Esophagus mucosa (tissue), 1 donor: ENCODE measurements at places on chromosomes 16 and 17. TPM values are rescaled to one million over a fixed set of nuclear protein-coding genes. Genes with fewer than 3 reads are reported as not detected.

GCGR gene
- total RNA-seq: 0.08 TPM

TEKT5 gene
- not detected for total RNA-seq

- peak; percentile 62 for ATAC-seq
Observed at GRCh38 chr16:69890114-69890891, 60.8 kb upstream of the CLEC18A start.

- ATAC-seq: peak; percentile 29
Observed at GRCh38 chr17:6670999-6671398, 19.4 kb downstream of the C17orf100 start.

DNA sequence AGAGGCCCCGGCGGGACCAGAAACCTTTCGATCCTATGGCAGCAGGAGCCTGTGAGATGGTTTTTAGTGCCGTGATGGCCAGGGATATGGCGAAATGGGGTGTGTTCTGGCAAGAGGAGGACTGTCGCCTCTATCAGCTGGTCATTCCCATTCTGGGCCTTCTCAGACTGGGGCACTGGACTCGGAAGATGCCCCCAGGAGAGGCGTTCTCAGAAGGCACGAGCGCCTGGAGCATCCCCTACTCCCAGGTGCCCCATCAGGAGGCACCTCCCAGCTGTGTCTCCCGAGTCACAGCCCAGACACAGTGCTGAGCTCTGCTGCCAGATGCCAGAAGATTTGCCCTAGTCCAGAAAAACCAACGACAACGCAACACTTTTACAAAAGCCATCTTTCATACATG is 54.6 kb upstream of the ENDOV start:
- ATAC-seq: no peak

DNA sequence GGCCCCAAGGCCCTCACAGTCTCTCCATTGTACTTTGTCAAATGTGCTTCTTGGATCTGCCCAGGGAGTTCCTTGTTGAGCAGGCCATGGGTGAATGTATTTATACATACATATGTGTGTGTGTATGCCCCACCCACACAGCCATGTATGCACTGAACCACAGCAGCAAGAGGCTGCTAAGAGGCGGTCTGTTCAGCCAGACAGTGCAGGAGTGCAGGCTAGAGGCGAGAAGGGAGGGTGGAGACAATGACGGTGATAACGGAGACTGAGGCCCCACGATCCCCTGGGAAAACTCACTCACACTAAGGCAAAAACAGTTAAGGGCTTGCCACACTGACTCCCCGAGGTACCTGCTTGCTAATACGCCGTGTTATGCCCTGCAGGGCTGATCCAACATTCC is 151.0 kb upstream of the CDC42EP4 start:
- ATAC-seq: peak; percentile 19

GRCh38 chr17:78027121-78027520 is 68.6 kb downstream of the TNRC6C start:
- no peak for ATAC-seq

- ATAC-seq: no peak
Observed at GRCh38 chr16:11165349-11165748, 90.7 kb downstream of the SOCS1 start.

GRCh38 chr16:58085584-58086251 is 43.5 kb downstream of the CFAP20 start:
- peak; percentile 25 for ATAC-seq

GRCh38 chr17:75155191-75155601 is 884 bp upstream of the JPT1 start:
- no peak for ATAC-seq

DNA sequence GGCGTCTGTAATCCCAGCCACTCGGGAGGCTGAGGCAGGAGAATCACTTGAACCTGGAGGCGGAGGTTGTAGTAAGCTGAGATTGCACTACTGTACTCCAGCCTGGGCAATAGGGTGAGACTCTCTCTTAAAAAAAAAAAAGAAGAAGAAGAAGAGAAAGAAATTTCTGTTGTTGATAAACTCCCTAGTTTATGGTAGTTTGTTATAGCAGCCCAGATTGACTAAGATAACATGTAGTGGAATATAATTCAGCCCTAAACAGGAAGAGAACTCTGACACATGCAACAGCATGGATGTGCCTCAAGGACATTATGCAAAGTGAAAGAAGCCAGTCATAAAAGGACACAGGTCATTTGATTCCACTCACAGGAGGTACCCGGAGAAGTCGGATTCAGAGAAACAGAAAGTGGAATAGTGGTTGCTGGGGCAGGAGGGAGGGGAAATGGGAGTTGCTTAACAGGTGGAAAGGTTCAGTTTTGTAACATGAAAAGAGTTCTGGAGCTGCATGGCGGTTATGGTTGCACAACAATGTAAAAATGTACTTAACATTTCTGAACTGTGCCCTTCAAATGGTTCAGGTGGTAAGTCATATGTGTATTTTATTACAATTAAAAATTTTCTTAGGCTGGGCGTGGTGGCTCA is 26.0 kb upstream of the PRM1 start:
- ATAC-seq: no peak

DNA sequence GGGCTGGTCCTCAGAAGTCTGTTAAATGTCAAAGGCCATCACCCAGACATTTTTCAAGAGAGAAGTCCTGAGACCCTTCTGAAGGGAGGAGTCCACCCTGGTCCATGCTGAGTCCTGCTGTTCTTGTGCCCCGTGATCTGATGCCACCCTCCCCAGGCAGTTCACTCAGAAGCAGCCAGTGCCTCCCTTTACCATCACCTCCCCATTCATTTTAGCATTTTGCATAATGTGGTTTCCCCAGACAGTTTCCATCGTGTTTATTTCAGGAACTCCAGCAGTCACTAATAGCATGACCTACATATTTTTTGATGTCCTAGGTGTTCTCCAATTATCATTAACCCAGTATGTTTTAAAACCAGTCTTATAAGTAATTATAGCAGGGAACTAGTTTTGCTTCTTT is 353.0 kb upstream of the CDH5 start:
- no peak for ATAC-seq

GRCh38 chr17:28485049-28485448 is 11.6 kb downstream of the SLC13A2 start:
- no peak for ATAC-seq

- no peak for ATAC-seq
Observed at GRCh38 chr17:19958023-19958422, 19.6 kb downstream of the AKAP10 start.
